ENCODE measurements at places on chromosomes 7 and 10.

DNA sequence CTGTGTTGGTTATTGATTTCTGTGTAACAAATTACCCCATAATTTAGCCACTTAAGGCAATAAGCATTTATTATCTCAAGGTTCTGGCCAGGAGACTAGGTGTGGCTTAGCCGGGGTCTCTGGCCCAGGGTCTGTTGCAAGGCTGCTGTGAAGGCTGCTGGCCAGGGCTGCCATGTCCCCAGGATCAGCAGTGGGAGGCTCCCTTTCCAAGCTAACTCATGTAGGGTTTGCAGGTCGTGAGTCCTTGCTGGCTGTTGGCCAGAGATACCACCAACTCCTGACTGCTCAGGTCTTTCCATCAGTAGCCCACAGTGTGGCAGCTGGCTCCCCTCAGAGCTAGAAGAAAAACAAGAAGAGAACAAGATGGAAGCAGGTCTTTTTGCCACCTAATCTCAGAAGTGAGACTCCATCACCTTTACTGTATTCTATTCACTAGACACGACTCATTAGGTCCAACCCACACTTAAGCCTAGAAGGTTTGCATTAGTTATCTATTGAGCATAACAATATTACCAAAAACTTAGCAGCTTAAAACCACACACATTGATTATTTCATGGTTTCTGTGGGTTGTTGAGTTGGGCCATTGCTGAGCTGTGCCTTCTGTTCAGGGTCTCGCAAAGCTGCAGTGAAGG lies 185.6 kb downstream of the PFKFB3 start:
- DNase-seq: no peak

DNA sequence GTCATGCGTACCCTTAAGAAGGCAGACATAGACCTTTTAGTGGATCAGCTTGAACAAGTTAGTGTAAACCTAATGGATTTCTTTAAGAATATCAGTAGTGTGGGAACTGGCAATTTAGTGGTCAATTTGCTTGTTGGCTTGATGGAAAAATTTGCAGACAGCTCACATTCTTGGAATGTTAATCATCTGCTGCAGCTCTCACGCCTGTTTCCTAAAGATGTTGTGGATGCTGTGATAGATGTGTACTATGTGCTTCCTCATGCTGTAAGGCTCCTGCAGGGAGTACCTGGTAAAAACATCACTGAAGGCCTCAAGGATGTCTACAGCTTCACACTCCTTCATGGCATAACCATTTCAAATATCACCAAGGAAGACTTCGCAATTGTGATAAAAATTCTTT lies 103.4 kb downstream of the ABCA13 start:
- DNase-seq: no peak

DNA sequence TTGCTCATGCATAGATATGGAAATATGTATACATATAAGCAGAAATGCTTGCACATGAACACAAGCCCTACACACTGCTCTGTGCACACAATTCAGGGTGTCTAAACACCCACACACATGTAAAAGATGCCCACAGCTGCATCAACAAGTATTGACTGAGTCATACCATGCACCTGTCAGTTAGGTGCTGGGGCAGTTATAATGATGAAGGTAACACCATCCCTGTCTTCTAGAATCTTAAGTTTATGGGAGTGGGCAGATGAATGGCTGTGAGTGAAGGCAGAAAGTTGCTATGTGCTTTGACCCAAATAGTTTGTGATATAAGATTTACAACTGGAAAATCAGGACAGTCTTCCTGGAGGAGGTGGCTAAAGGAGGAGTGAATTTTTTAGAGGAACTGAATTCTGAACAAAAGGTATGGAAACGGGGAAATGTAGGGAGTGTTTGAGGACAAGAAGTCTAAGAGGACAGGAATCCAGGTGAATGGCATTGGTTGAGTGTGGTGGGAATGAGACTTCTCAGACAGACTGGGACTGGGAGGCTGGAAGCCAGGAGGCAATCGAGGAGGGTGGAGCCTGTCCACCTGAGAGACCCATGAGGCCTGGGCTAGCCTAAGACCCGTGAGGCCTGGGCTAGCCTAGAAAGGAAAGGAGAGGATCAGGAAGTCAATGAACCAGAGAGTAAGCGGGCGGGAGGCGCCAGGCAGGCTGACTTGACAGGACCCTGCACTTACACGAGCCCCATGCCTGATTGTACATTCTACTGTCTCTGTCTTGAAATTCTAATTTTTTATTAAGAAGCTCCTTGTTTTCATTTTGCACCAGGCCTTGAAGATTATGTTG lies 20.7 kb downstream of the POLL start:
- DNase-seq: no peak

DNA sequence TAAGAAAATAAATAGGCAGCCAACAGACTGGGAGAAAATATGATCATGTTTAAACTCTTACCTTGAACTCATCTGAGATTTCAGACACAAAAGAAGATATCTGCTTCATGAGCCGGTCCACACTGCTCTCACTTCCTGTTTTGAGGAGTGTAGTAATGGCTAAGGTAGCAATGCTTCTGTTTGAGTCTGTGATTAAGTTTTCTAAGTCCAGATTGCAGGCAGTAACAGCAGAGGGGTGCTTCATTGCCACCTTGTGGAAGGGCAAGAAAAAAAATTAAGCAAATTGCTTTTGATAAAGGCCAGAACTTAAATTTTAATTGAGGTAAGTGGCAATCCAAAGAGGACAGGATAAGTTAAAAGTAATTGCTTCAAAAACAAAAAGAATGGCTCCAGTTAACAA lies 69.1 kb downstream of the MEST start:
- DNase-seq: no peak

DNA sequence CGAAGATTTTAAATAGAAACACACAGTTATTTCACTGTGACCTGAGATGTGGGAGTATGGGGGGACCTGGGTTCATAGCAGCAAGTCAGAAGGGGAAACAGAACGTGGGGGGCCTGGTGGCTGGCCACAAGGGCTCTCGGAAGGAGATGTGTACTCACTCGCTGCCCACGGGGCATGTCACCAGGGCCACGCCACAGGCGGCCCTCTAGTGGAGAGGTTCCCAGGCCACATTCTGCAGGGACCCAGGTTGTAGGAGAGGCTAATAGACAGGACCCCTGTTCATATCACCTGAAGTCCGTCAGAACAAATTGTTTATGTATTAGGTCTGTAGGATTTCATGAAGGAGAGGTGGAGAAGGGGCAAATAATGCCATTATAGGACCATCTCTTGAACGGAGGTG lies 25.1 kb upstream of the SVOPL start:
- DNase-seq: no peak

GRCh38 chr7:26127411-26127810 lies 24.6 kb upstream of the NFE2L3 start:
- DNase-seq: no peak

DNA sequence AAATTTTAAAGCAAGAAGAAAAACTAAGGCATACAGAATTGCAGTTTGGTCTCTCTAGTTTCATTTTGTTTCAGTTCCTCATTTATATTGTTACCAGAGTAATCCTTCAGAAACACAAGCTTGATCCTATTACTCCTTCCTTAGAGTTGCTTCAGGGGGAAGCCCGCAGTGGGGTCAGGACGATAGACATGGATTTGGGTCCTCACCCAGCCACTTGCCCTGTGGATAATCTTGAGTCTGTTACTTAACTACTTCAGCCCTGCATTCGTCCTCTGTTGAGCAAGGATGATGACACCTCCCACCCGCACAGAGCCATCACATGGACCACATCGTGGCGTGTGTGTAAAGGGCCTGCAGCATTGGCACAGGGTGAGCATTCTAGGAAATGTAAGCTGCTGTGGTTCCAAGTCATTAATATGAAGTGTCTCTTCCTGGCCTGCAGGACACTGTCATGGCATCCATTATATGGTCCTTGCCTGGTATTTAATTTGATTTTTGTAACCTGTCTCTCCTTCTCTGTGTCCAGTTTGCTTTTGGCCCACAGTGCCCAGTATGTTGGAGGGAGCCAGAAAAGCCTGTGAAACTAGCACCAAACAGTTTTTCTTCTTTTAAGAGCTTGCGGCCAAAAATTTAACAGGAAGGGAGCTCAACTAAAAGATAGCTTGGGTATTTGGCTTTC lies 111.2 kb downstream of the EEPD1 start:
- DNase-seq: no peak

GRCh38 chr10:132836832-132837540 lies 51.0 kb upstream of the NKX6-2 start:
- DNase-seq: peak; percentile 39

DNA sequence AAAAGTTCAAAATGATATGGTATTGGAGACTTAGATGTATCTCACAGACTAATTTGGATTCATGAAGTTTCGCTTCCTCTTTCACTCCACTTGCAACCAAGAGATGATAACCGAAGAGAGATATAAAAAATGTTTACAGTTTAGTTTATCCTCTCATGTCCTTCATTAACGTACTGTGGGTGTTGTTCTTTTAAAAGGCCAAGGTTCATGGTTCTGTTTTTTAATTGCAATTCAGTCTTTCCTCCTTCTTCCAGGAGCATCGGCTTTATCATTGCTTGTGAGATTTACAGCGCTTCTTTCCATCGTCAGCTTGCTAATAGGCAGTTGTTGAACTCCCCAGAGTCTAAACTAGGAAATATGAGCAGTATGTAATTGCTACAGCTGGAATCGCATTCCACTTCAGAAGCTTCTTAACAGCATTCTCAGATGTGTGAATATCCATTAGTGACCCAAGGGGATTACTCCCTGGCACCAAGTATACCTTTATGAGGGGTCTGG lies 75.9 kb upstream of the HGF start:
- DNase-seq: no peak

DNA sequence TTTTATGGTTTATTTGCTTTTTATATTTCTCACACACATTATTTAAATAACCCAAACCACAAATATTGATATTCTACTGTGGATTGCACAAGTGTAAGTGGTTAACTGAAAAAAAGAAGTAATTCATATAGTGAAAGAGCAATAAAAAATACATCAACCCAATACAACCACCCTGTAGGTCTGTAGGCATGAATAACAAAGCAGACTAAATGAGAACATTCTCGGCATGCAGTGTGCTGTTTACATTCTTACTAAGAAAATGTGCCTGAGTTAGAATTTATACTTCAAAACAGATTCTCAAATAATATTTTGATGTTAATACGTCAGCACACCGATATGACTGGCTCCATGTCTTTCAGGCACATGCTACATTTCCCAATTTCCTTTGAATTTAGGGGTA lies 660.8 kb downstream of the MAGI2 start:
- DNase-seq: no peak

GRCh38 chr10:78849731-78850130 lies 219.0 kb upstream of the ZMIZ1 start:
- DNase-seq: no peak

- no peak for DNase-seq
Observed at GRCh38 chr7:48118041-48118440, 29.0 kb downstream of the UPP1 start.

GRCh38 chr7:145216866-145217265 lies 381.0 kb upstream of the TPK1 start:
- DNase-seq: no peak

DNA sequence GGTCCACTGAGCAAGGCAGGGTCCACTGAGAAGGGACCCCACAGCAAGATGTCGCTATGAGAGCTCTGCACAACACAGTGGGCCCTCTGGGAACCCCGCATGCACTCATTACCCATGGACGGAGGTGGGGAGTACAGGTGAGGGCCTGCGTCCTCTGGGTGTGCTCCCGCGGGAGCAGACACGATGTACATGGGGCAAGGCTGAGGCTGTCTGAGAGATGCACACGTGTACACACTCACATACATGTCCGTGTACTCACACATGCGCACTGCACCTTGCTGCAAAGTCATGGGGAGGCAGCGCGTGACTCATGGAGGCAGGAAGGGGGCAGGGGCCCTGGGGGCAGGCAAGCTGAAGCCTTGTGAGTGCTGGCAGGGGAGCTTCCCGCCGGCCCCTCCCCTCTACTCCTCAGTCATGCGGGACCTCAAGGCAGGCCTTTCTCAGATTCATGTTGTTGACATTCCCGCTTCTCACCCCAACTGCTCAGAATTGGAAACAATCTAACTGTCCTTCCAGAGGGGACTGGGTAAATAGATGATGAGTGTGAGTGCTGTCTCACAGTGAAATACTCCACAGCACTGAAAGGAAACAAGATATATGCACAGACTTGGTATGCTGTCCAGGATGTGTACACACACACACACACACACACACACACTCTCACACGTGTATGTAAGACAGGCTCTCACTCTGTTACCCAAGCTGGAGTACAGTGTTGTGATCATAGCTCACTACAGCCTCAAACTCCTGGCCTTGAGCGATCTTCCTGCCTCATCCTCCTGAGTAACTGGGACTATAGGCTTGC lies 40.0 kb downstream of the GOLGA7B start:
- DNase-seq: peak; percentile 24

- DNase-seq: no peak
Observed at GRCh38 chr10:76618171-76618570, 1019.4 kb downstream of the KCNMA1 start.

- DNase-seq: no peak
Observed at GRCh38 chr7:154424350-154424749, 372.2 kb downstream of the DPP6 start.

- no peak for DNase-seq
Observed at GRCh38 chr10:19469521-19469920, 346.7 kb upstream of the PLXDC2 start.

GRCh38 chr10:48511875-48512231 lies 93.0 kb downstream of the ARHGAP22 start:
- no peak for DNase-seq

GRCh38 chr7:142248166-142249160 lies 9.4 kb downstream of the PRSS58 start:
- DNase-seq: no peak

GRCh38 chr7:2477447-2478398 lies 1.5 kb upstream of the GRIFIN start:
- peak; percentile 47 for DNase-seq

GRCh38 chr7:114923403-114923713 lies 1.5 kb downstream of the MDFIC start:
- no peak for DNase-seq

DNA sequence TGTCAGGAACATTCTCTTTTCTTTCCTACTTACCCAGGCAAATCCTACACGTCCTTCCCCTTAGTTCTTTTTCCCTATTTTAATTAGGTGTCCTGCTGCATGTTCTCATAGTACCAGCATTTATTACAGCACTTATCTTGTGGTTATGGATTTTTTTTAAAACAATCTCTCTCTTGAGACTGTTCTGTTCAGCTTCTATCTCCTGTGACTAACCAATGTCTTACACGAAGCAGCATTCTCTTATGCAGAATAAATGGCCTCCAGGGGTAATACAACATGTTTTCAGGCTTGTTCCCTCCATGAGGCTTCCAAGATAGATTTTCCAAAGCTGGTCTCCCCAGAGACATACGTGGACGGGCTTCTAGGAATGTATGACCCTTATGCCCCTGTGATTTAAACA lies 1096.1 kb upstream of the CELF2 start:
- no peak for DNase-seq

DNA sequence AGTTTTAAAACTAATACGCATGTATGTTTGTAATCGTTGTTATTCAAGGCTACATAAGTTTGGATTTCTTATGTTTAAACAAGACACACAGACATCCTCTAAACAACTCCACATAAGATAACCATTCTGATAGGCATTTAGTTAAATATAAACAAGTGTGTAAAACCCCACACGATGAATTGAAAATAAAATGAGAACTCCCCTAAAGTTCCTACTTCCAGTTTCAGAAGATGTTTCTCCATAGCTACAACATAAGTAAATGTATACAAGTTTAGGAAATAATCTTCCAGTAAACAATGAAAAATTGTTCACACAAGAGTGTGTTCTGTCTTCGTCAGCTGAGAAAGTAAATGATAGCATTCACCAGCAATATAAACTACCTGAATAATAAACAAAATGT lies 246.8 kb downstream of the RNLS start:
- DNase-seq: no peak

- DNase-seq: no peak
Observed at GRCh38 chr10:60675236-60675635, 103.0 kb upstream of the CDK1 start.
